ENCODE measurements at places on chromosomes 5 and 9. TPM values are rescaled to one million over a fixed set of nuclear protein-coding genes. Genes with fewer than 3 reads are reported as not detected.

MZB1 gene
- 1.6 TPM for total RNA-seq

- no peak for DNase-seq
Observed at GRCh38 chr9:88177371-88177770, 39.1 kb upstream of the SPATA31C2 start.

- DNase-seq, result no peak
Observed at GRCh38 chr5:178259623-178260536, 27.3 kb upstream of the PHYKPL start.

GRCh38 chr9:17065062-17065461, 69.8 kb upstream of the CNTLN start:
- no peak for DNase-seq

DNA sequence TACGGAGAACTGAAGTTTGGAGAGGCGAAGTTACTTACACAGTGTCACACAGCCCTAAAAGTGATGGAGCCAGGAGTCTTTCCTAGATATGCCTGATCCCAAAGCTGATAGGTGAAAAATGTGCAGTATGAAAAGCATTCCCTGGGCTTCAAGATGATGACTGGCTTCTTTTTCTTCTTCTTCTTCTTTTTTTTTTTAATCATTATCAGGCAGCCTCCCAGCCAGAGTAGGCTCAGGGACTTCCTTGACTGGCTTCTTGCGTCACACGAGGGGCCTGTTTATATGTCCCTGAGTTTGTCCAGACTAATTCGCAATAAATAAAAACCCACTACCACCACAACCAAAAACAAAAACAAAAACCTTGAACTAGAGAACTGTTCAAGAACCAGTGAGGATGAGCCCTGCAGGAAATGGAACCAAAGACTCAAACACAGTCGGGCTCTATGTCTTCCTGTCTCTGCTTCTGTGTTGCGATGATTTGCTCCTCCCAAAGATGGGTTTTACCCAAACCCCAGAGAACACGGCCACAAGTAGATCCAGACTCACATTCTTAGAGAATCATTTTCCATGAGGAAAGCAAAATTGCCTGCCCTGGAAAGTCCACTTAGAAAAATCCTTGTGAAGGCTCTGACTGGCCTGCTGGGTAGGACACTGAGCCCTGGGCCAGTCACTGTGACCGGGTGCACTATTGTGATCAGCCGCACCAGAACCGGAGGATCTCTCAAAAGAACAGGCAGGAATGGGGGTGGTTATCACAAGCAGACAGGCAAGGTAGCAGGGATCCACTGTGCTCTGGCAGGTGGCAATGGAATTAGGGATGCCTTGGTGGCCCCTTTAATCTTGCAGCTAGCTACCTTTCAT, 38.0 kb upstream of the ADAM19 start:
- no peak for DNase-seq

- no peak for DNase-seq
Observed at GRCh38 chr5:123601610-123602009, 89.6 kb downstream of the CSNK1G3 start.

- DNase-seq, result no peak
Observed at GRCh38 chr5:107301999-107302398, 368.7 kb downstream of the EFNA5 start.

DNA sequence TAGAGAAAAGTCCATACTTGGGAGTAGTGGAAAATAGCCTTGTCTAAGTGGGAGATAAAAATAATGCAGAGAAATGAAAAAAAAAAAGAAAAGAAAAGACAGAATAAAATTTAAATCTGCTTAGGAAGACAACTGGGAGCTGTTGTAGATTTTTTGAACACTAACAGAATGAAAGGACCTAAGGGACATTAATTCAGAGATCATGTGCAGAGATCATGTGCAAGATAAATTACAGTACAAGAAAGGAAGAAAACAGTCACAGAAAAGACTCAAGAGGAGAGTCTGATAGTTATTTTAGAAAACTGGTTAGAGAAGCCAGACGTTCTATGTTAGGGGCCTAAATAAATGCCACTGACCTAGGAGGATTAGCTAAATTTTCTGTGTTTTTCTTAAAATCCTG, 1226.8 kb upstream of the NUDT12 start:
- no peak for DNase-seq

Measured in left ventricle myocardium superior (tissue), 1 donor.